ENCODE measurements at places on chromosomes 12 and 14. TPM values are rescaled to one million over a fixed set of nuclear protein-coding genes. Genes with fewer than 3 reads are reported as not detected.

Gene TSPAN8
- total RNA-seq: 0.59 TPM

Gene NRL
- 0.75 TPM for total RNA-seq

Gene YY1
- total RNA-seq: 39.6 TPM

Gene SLC39A5
- total RNA-seq: not detected

Gene SLC4A8
- 0.06 TPM for total RNA-seq

Gene C12orf57
- total RNA-seq: 341 TPM

Gene ZNF385A
- total RNA-seq: 6.9 TPM

Gene WSCD2
- not detected for total RNA-seq

Gene RASSF8
- total RNA-seq: 56.6 TPM

Gene KCNA1
- under 0.01 TPM for total RNA-seq

Gene TAS2R14
- 1.6 TPM for total RNA-seq

Gene SFSWAP
- 17.1 TPM for total RNA-seq

Gene SIX4
- total RNA-seq: 4.0 TPM

Gene KLHDC1
- total RNA-seq: 3.2 TPM

Gene KRT72
- not detected for total RNA-seq

Gene RNASE13
- total RNA-seq: not detected

Gene NGDN
- total RNA-seq: 18.8 TPM

Gene P2RX2
- not detected for total RNA-seq

Gene FOXJ2
- 10.3 TPM for total RNA-seq

Gene PLCZ1
- not detected for total RNA-seq

Gene KRT85
- not detected for total RNA-seq

Gene SAMD4A
- 6.7 TPM for total RNA-seq

Gene RPL36AL
- total RNA-seq: 189 TPM

Gene OR6C6
- not detected for total RNA-seq

Gene GARIN6
- total RNA-seq: not detected

Gene CLMN
- total RNA-seq: 1.6 TPM

Gene SLC6A15
- 3.2 TPM for total RNA-seq

Gene EEA1
- total RNA-seq: 48.8 TPM

Gene PZP
- not detected for total RNA-seq

Gene RNF212B
- not detected for total RNA-seq

Gene ASCL1
- not detected for total RNA-seq

Gene SDR9C7
- total RNA-seq: not detected

Gene PIANP
- total RNA-seq: not detected

Gene CCDC38
- not detected for total RNA-seq
